ENCODE measurements at places on chromosomes 16 and 17.

GRCh38 chr17:69434164-69434579 is 19.7 kb downstream of the MAP2K6 start:
- no peak for DNase-seq

DNA sequence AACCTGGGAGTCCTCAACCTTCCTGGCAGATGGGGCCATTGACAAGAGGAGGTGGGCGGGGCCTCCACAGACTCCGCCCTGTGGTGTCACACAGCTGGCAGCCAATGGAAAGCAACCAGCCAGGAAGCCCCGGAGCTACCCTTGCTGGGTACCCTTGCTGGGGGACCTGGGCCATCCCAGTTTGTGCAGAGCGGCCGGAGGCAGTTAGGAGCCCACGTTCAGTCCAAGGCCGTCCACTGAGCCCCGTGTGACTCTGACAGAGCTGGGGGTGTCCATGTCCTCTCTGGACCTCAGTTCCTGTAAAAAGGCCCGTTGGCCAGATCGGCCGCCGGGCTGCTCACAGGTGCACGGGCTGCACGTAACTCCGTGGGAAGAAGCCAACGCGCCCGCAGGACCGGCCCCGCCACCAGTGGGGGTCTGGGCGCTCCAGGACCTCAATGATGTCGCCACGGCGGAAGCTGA is 17.1 kb upstream of the FAM83G start:
- DNase-seq: no peak

DNA sequence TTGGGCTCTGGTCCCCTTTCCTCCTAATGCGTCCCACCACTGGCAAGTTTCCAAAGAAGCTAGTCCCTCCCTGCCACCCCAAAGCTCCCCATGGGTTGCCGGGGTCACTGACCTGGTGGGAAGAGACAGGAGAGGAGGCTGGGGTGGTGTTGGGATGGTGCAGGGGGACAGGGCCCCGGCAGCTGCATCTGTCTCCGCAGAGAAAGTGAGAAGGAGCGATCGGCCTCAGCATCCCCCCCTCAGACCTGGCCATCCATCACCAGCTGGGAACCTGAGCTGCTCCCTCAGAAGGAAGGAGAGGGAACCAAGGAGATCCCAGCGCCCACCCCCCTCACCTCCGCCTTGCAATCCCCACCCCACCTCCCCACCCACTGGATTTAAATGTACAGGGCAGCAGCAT is 3.3 kb downstream of the ETV4 start:
- no peak for DNase-seq

DNA sequence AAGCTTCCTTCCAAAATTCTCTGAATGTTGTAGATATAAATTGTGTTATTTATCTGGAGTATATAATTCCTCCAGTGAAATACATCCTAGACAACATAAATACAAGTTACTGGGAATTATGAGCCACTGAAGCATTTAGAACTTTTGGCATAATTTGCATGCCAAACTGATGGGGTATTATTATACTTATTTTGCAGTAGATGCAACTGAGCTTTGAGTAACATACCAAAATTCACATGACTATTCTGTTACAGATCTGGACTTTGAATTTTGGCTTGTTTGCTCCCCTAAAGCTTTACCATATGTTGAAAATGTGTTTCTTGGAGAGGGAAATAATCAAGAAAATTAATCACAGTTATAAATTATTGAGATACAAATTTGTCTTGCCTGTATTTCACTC is 372.5 kb downstream of the CDH11 start:
- no peak for DNase-seq

DNA sequence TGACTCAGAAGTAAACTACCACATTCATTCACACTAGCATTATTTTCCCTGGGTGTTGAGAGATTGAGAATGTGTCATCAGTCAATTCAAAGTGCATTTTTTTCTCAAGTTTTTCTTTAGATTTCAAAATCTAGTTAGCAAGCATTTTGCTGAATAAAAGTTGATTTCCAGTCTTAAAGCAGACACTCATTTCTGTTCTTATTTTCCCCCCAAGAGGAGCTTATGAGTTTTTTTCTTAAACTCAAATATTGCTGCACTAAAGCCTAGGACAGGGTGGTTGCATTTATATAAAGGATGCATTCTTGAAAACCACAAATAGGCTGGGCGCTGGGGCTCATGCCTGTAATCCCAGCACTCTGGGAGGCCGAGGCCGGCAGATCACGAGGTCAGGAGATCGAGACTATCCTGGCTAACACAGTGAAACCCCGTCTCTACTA is 15.3 kb downstream of the CDH3 start:
- no peak for DNase-seq

DNA sequence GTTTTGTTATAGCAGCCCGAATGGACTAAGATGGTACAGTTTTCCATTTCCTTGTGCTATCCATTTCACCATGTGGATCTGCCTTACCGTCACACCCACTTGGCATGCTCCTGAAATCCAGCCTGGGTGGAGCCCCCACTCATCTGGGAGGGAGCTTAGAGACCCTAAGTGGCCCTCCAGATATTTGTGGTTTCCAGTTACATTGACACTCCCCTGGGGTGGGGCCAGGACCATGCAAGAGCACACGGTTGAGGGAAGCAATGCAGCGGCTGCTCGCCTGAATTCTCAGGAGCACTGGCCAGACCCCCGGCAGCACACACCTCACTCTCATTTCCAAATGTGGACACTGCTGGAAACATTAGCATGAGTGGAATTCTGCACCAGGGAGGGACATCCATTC is 231.1 kb downstream of the UTP18 start:
- no peak for DNase-seq

- DNase-seq: peak; percentile 44
Observed at GRCh38 chr17:31492880-31493655, 101.6 kb downstream of the RAB11FIP4 start.

- DNase-seq: no peak
Observed at GRCh38 chr17:39716073-39716818, 14.1 kb downstream of the MIEN1 start.

GRCh38 chr17:7394452-7395191 is at the start of gene PLSCR3:
Gene PLSCR3, minus strand, starts transcription at chr17:7394525. Its CDS starts 415 bp downstream, at chr17:7394110.
- peak; percentile 81 for DNase-seq

GRCh38 chr16:1950047-1950446 is 4.4 kb downstream of the RPL3L start:
- DNase-seq: no peak

- no peak for DNase-seq
Observed at GRCh38 chr17:29717817-29718216, 95.1 kb upstream of the CORO6 start.

DNA sequence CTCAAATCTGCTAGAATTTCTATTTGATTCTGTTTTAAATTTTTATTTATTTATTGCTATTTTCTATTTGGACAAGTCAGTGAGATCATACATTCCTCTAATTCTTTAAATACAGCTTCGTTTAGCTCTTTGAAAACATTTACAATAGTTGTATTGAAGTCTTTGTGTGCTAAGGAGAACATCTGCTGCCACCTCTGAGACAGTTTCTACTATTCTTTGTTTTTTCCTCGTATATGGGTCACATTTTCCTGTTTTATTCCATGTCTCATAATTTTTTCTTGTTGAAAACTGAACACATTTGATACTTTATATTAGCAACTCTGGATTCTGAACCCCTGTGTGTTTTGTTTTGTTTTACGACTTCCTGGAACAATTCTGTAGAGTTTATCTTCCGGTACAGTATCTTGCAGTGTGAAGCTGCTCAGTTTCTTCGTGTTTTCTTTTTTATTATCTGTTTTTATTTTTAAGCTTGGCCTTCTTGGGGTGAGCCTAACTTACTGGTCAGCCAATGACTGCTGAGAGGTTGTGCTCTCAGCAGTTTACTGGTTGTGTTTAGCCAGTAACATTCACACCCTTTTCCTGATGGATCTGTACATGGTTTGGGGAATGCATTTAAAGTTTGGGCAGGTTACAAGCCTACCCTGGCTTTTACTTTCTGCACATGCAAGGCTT is 99.0 kb downstream of the CA4 start:
- DNase-seq: no peak

GRCh38 chr16:27430923-27431484 is 29.0 kb downstream of the IL21R start:
- no peak for DNase-seq

DNA sequence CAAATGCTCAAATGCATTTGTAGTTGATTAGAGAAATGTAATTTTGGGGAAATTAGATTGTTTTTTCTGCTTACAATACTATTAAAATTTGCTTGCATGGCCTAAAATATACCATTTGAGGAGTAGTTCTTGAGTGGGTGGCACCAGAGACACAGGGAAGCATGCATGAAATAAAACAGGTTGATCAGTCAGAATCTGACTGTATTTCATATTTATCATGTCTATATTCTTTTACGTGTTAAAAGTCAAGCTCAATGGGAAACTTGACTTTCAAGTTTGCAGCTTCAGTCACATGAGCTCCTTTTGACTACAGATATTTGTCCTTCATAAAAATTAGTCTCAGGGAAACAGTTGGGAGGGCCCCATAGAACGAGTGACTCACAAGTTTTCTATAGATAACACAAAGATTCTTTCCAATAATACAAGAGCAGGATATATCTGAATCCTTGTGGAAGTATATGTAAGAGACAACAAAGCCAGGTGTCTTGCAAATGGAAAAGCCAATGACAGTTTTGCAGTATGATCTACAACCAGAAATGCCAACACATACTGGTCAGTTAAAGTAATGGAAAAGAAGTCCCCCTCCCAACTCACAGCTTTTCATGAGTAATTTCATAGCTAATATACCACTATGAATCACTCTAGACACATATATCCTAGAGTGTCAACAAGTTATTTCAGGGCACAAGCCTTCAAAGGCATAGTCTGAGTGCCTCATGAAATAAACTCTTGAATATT is 42.2 kb upstream of the CORO6 start:
- no peak for DNase-seq

- no peak for DNase-seq
Observed at GRCh38 chr17:45302649-45303173, 14.1 kb downstream of the MAP3K14 start.

DNA sequence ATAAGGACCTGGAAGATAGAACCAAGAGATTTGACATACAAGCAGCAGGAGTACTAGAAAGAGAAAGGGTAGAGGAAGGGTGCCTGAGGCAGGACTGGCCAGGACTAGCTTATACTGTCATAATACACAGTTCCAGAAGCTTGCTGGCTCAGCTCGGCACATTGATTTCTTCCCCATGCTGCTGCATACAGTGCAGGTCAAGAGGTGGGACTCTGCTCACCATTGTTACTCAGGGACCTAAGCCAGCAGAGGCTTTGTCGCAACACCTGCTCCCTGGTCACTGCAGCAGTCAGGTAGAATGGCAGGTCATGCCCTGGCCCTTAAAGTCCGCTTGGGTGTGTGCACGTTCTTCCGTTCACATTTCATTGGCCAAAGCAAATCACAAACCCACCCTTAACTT is 32.8 kb downstream of the LDHD start:
- DNase-seq: no peak

DNA sequence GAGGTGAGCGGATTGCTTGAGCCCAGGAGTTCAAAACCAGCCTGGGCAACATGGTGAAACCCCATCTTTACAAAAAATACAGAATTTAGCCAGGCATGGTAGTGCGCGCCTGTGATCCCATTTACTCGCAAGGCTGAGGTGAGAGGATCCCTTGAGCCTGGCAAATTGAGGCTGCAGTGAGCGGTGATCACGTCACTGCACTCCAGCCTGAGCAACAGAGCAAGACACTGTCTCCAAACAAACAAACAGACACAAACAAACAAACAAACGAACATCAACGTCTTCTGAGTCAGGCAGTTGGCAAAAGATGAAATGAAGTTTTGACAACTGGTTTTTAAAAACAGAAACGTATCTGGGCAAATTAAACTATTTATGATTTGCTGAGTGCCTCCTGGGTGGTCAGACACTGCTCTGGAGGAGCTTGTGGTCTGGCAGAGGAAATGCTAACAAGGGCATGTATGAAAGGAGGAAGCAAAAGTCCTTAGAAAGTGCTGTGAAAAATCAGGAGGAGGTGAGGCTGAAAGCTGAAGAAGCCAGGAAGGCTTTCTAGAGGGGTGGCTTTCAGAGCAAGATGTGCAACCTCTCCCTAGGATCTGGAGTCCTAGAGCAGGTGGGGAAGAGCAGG is 10.2 kb upstream of the KRT20 start:
- no peak for DNase-seq

DNA sequence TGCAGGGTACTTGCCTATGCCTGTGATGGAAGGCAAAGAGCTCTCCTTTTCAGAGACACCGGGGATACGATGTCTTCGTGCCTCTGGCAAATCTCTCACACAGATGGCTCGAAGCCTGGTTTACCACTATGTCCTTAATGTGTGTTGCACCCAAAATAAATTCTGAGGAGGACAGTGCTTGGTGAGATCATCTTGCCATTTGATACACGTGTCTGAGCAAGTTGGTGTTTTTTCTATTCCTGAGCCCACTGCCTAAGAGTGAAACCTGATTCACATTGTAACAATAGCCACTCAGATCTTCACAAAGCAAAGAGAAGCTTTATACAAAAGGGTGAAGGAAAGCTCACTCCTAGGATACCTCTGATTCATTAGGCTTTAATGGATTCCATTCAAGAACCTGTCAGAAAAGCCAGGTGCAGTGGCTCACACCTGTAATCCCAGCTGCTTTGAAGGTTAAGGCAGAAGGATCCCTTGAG is 33.1 kb upstream of the AKAP1 start:
- no peak for DNase-seq

- DNase-seq: no peak
Observed at GRCh38 chr17:39107973-39108372, 43.5 kb downstream of the PLXDC1 start.

- DNase-seq: no peak
Observed at GRCh38 chr17:55237841-55238178, 26.9 kb upstream of the HLF start.

DNA sequence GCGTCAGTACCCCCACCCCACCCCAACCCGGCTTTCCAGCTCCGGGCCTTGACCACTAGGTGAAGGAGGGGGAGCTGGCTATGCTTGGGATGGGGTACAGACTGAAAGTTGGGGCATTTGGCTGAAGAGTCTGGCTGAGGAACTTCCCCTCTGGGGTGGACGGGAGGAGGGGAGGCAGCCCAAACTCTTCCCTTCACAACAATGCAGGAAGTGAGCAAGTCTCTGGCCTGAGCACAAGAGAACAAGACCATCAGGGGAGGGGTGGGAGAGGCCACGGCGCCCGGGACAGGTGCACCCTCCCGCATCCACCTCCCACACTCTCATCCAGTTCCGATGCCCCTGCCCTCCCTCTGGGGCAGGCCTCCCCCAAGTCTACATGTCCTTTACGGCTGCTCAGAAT is 5.6 kb downstream of the USH1G start:
- DNase-seq: no peak

GRCh38 chr17:32445971-32446370 is 1.7 kb downstream of the PSMD11 start:
- no peak for DNase-seq

- no peak for DNase-seq
Observed at GRCh38 chr17:49495842-49496182, 719 bp downstream of the NGFR start.

Measured in T-helper 9 cell (primary cell).